Glutamatergic neuron (in vitro differentiated cells): ENCODE measurements at places on chromosomes 4 and X. TPM values are rescaled to one million over a fixed set of nuclear protein-coding genes. Genes with fewer than 3 reads are reported as not detected.

- DNase-seq = no peak
Measured at GRCh38 chr4:16508968-16509367, 282.7 kb upstream of the TAPT1 start.

DNA sequence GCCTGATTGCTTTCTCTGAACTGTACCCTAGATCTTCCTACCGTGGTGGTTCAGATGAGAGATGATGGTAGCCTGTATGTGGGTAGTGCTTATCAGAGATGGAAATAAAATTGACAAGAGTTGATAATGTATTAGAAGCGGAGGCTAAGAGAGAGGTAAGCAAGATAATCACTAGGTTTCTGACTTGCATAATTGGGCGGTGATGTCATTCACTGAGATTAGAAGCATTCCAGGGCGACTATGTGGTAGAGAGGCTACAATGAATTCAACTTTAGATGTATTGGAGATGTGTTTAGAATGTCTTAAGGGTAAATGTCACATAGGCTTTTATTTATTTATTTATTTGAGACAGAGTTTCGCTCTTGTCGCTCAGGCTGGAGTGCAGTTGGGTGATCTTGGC is 415 bp upstream of the TENM3 start:
- no peak for DNase-seq

Gene UCHL1
- 1,012 TPM for total RNA-seq

Gene NWD2
- 0.17 TPM for total RNA-seq

Gene PNMA6A
- total RNA-seq = 14.0 TPM

Gene GUCY1A1
- not detected for total RNA-seq

GRCh38 chrX:24229976-24230375 is 80.4 kb downstream of the ZFX start:
- no peak for DNase-seq

GRCh38 chrX:48474581-48474980 is 1.4 kb upstream of the FTSJ1 start:
- no peak for DNase-seq

DNA sequence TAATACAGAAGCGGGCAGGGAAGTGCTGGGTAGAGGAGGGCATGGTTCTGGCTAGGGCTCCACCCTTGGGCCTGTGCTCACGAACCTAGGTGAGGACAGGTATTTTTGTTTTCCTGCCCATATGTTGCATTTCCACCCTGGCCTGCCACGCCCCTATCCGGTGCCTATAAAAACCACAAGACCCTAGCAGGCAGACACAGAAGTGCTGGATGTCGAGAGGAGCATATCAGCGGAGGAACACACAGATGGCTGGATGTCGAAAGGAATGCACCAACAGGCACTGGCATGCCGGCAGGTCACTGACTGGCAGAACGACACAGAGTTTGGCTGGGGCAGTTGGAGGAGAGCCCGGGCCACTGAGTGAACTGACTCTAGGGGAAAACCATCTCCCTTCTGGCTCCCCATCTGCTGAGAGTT is 316.6 kb upstream of the BOD1L1 start:
- no peak for DNase-seq

Gene FHIP1A
- total RNA-seq = 2.4 TPM

Gene MAGEB17
- not detected for total RNA-seq
